ENCODE measurements at places on chromosomes 2 and 18.

DNA sequence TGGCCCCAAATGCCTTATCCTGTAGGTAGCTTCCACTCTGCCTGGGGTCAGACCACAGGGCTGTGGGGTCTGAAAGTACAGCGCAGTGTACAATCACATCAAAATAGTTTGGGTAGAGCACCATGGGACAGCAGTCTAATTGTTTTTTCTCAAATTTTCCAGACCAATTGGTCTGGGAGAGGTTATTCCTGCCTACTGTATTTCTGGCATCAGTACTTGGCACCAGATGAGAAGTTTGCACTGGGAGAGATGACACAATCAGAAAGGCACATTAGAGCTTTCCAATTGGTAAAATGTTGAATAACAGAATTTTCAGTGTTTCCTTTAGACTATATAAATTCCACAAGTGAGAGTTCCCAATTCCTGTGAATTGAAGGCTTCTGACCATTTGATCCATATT is 30.9 kb upstream of the LRRTM1 start:
- DNase-seq = no peak

GRCh38 chr18:66078925-66079800 is 328.4 kb downstream of the CDH7 start:
- no peak for DNase-seq

DNA sequence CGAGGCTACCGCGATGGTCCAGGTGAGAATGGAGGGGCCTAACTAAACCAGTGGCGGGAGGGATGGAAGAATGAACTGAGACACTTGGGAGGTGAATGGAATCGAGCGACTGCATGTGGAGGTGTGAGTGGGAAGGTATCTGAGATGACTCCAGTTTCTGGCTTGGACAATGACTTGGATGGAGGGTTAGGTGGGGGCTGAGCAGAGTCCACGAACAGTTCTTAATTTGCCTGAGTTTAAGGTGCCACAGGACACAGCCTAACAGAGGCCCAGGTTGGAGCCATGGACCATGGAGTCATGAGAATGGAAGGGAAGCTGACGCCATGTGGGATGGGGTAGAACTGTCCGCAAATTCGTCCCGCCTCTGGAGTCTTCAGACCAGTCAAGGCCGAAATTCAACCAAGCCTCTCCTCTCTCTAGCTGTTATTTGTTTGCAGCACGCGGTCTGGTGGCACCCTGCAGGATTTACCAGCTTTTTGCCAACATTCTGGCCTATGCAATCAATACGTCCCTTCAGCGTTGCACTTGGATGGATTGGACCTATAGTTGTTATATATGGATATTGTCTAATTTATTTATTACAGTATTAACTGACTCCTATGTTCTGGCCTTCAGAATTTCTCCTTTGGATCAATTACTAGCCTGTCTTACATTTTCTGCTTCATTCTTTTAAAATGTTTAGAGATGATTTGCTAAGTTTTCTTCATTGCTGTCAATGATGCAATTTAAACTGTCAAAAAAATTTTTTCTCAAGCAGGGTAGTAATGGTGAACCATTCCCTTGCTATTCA is 940 bp upstream of the BOLA3 start:
- DNase-seq = no peak

- DNase-seq = no peak
Measured at GRCh38 chr2:27824401-27824800, 52.9 kb downstream of the MRPL33 start.

- DNase-seq = no peak
Measured at GRCh38 chr2:174161490-174161889, 86.8 kb downstream of the OLA1 start.
